CD4-positive, alpha-beta memory T cell (primary cell): ENCODE measurements at places on chromosomes 2 and 18. TPM values are rescaled to one million over a fixed set of nuclear protein-coding genes. Genes with fewer than 3 reads are reported as not detected.

GRCh38 chr2:11746807-11747459 lies 501 bp downstream of the LPIN1 start:
- H3K4me3 ChIP-seq = peak overlapping the region; percentile 92
- peak overlapping the region; percentile 73 for H3K27ac ChIP-seq
- H3K36me3 ChIP-seq = no peaks in the 10 kb centered on the region
- DNase-seq = no peak
- H3K27me3 ChIP-seq = no peaks in the 10 kb centered on the region
- peaks cover 85% of the 10 kb centered on the region for H3K4me1 ChIP-seq

- H3K36me3 ChIP-seq = no peaks in the 10 kb centered on the region
- no peaks in the 10 kb centered on the region for H3K4me1 ChIP-seq
- no peak overlapping the region for H3K4me3 ChIP-seq
- no peak overlapping the region for H3K27ac ChIP-seq
- no peak for DNase-seq
- no peaks in the 10 kb centered on the region for H3K27me3 ChIP-seq
Observed at GRCh38 chr2:46269001-46269400, 28.2 kb upstream of the EPAS1 start.

GRCh38 chr2:54955358-54956110 lies 94.7 kb downstream of the RTN4 start:
- H3K4me3 ChIP-seq = no peak overlapping the region
- H3K27me3 ChIP-seq = no peaks in the 10 kb centered on the region
- no peak for DNase-seq
- H3K4me1 ChIP-seq = no peaks in the 10 kb centered on the region
- H3K27ac ChIP-seq = no peak overlapping the region

DNA sequence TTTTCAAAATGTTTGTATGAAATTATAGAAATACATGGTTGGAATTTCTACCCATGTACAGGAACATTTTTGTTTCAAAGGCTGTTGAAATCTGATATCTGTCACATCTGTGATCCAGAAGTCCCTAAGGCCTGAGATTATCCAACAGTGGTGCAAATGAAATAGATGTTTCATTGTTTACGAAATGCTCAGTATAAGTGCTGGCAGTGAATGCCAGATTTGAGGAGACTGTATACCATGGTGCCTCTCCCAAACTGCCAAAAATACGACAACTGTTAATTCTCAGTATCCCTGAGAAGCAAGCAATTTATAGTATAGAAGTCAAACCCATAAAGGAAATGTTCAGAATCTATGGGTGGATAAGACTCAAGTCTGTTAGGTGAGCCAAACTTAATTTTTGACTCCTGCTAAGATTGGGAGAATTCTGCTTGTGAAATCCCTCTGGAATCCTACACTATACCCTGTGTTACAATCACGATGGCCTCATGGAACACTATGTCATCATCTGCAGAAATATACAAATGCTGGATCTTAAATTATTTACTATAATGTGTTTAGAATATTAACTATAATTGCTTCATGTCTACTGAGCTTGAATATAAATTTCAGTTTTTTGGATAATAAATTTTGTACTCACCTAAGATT lies 71.2 kb upstream of the DOCK10 start:
- H3K4me3 ChIP-seq = no peak overlapping the region
- no peaks in the 10 kb centered on the region for H3K27me3 ChIP-seq
- no peaks in the 10 kb centered on the region for H3K4me1 ChIP-seq
- DNase-seq = no peak
- no peaks in the 10 kb centered on the region for H3K36me3 ChIP-seq

DNA sequence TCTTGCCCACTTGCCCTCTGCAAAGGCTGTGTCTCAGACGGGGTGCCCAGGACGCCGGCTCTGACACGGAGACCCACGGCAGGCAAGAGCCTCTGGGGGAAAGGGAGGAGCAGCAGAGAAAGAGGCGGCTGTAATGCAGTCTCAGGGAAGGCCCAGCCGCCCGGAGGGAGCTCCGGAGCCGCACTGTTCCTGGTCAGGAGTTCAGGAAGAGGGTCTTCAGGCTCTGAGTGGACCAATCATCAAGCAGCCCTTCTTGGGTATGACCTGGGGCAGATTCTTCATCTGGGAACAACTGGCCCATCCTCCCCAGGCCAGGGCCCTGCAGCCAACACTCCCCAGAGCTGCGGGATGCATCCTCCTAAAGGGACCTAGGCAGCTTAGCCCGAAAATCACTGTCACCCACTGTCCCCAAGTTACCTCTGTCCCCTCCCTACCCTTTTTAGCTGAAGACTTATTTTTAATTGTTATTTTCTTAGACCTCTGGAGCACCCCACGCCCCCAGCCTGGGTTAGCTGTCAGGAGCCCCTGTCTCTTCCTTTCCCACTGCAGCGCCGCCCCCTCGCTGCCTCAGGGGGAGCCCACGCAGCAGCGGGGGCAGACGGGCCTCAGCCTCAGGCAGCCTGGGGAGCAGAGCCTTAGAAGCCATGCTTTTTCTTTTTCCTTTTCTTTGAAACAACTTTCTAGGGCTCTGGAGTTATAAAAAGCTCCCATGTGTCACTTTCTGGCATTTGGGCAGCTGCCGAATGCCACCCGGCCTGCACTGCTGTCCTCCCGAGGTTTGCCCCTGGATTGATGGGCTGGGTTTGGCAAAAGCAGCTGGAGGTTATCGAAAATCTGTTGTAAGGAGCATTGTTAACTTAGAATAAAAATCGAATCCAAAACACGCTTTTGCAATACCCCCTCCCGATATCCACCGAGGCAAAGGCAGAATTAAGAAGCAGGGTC lies 644 bp upstream of the NEU2 start:
- no peak overlapping the region for H3K27ac ChIP-seq
- H3K4me3 ChIP-seq = no peak overlapping the region
- no peaks in the 10 kb centered on the region for H3K27me3 ChIP-seq
- no peaks in the 10 kb centered on the region for H3K4me1 ChIP-seq
- no peak for DNase-seq
- no peaks in the 10 kb centered on the region for H3K36me3 ChIP-seq

- no peaks in the 10 kb centered on the region for H3K36me3 ChIP-seq
- no peaks in the 10 kb centered on the region for H3K4me1 ChIP-seq
- H3K27me3 ChIP-seq = no peaks in the 10 kb centered on the region
- DNase-seq = no peak
- H3K4me3 ChIP-seq = no peak overlapping the region
- H3K27ac ChIP-seq = no peak overlapping the region
Observed at GRCh38 chr18:2147476-2148230, 423.7 kb downstream of the METTL4 start.

- no peaks in the 10 kb centered on the region for H3K36me3 ChIP-seq
- no peaks in the 10 kb centered on the region for H3K27me3 ChIP-seq
- DNase-seq = no peak
- H3K27ac ChIP-seq = no peak overlapping the region
Observed at GRCh38 chr18:69538849-69539248, 138.2 kb downstream of the DOK6 start.

DNA sequence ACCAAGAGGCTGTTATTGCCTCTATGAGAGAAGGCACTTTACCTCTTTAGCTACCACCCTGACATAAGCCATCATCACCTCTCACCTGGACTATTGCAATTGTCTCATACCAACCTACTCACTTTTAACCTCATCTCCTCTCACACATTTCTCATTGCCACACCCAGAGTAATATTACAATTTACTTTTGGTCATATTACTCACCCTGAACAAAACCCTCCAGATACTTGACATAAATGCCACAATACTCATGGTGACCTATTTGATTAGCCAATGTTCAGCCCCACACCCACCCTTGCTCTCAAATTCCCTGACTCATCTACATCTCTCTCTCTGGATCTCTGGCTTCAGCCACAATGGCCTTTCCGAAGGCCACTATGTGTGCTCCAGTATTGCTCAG lies 90.9 kb upstream of the CDH7 start:
- no peak overlapping the region for H3K4me3 ChIP-seq
- H3K27me3 ChIP-seq = no peaks in the 10 kb centered on the region
- no peaks in the 10 kb centered on the region for H3K36me3 ChIP-seq
- no peaks in the 10 kb centered on the region for H3K4me1 ChIP-seq
- H3K27ac ChIP-seq = no peak overlapping the region

- H3K4me1 ChIP-seq = peaks cover 18% of the 10 kb centered on the region
- no peaks in the 10 kb centered on the region for H3K36me3 ChIP-seq
- DNase-seq = no peak
- no peak overlapping the region for H3K27ac ChIP-seq
- H3K4me3 ChIP-seq = no peak overlapping the region
Observed at GRCh38 chr2:110667071-110667470, 10.8 kb downstream of the BUB1 start.

DNA sequence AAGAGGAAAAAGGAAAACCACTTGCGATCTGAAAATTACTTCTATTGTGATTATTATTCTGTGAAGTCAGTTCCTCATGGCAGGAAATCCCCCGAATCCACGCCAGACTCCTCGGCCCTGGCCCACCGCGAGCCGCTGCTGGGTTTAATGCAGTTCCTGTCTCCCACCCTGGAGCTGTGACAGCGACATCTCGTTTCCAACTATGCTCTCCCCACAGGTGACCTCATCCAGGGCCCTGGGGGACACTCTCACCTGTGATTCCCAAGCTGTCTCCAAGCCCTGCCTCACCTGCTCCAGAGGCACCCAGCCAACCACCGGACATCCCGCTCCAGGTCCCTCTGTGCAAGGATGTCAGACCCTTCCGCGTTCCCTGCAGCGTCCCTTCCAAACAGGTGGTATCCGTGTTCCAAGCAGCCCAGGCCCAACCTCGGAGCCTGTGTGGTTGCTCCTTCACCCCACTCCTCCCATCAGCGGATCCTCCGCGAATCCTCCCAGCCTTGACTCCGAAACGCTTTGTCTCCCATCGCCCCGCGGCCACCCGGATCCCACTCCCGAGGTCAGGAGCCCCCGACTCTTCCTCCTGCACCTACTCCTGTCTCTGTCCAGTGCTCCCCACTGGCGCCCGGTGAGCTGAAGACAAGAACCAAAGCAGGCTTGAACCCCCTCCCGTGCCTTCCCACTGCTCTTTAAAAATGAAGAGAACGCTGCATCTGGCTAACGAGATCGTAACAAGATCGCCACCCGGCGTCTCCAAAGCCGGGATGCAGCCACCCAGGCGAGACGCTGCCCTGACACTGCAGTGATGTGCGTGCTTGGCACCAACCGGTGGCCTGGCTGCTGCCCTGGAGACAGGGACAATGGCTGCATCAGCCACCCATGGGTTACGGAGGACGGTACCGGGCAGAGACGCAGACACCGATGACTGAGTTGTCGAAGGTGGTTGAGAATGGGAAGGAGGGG lies 96.5 kb downstream of the NDUFA10 start:
- H3K4me1 ChIP-seq = peaks cover 10% of the 10 kb centered on the region
- H3K27me3 ChIP-seq = no peaks in the 10 kb centered on the region
- no peaks in the 10 kb centered on the region for H3K36me3 ChIP-seq
- DNase-seq = no peak

DNA sequence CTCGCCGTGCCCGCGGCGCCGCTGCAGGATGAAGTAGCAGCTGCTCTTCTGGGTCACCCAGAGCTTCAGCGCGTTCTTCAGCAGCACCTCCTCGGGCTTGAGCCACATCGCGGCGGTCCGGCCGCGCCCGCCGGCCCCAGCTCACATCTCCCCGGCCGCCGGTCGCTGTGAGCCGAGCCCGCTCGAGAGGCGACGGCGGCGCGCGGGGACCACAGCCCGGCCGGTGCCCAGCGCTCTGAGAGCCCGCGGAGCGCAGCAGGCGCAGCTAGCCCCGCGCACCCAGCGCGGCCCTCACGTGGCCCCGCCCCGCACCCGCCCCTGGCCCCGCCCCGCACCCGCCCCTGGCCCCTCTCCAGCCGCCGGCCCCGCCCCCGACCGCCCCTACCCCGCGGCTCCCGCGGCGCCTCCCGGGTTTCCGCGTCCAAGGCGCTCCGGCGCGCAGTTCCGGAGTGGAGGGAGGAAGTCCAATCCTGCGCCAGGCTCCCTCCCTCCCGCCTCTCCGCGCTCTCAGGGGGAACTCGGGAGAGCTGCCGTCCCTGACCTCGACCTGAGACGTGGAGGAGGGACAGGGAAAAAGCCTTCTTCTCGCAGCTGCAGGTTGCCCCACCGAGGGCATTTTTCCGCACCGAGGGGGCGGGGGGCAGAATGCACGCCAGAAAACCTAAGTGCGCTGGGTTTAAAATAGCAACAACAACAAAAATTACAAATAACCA lies at the start of gene TBC1D8:
Gene TBC1D8 (minus strand): TSS at position 237 of the 713 bp plus-strand sequence. CDS start 129 bp downstream, at position 108.
- peak; percentile 38 for DNase-seq
- H3K27ac ChIP-seq = no peak within 1 kb of the TSS
- peaks cover 19% of the 10 kb centered on the region for H3K4me1 ChIP-seq
- peak within 1 kb of the TSS; percentile 28 for H3K4me3 ChIP-seq
- no peaks in the 10 kb centered on the region for H3K36me3 ChIP-seq

- H3K27ac ChIP-seq = no peak overlapping the region
- H3K4me1 ChIP-seq = peaks cover 100% of the 10 kb centered on the region
- no peaks in the 10 kb centered on the region for H3K36me3 ChIP-seq
- H3K27me3 ChIP-seq = no peaks in the 10 kb centered on the region
Observed at GRCh38 chr2:134248913-134249312, 5.0 kb upstream of the MGAT5 start.

DNA sequence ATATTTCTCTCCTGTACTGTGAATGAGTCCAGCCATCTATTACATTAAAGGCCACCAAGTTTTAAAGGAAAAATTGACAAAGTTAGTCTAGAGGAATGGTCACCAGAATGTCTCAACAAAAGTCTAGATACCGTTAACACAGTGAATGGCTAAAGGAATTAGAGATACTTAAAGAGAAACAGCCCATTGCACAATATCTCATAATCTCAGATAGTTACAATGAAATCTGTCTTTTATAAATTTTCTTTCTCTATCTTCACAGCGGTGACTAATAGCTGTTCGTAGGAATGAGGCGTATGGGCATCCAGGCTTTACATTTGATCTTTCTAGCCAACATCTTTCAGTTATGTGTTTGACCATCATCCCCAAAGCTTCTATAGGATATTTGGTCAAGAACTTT lies 30.6 kb downstream of the R3HDM1 start:
- H3K4me1 ChIP-seq = no peaks in the 10 kb centered on the region
- no peak overlapping the region for H3K27ac ChIP-seq
- H3K27me3 ChIP-seq = no peaks in the 10 kb centered on the region
- H3K36me3 ChIP-seq = no peaks in the 10 kb centered on the region
- no peak overlapping the region for H3K4me3 ChIP-seq

DNA sequence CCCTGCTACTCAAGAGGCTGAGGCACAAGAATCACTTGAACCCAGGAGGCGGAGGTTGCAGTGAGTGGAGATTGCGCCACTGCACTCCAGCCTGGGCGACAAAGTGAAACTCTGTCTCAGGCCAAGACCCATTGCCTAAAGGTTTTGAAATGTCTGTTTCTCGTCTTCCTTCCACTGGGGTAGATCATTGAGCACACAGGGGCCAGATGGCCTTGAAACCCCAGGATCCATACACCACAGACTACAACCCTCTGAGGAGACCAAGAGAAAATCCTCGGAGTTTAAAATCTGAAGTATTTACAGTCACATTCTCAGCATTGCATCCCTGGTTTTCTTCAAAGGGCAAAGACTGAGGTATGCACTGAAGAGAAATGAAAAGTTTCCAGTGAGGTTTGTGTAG lies 7.1 kb upstream of the EPAS1 start:
- no peaks in the 10 kb centered on the region for H3K36me3 ChIP-seq
- no peaks in the 10 kb centered on the region for H3K4me1 ChIP-seq
- H3K27ac ChIP-seq = no peak overlapping the region
- no peaks in the 10 kb centered on the region for H3K27me3 ChIP-seq
- no peak for DNase-seq

GFPT1 gene
- total RNA-seq = 25.8 TPM

KCNS3 gene
- total RNA-seq = not detected

DCDC2C gene
- not detected for total RNA-seq

FKBP1B gene
- total RNA-seq = 1.3 TPM

NEMP2 gene
- 20.7 TPM for total RNA-seq

SH3BP4 gene
- total RNA-seq = not detected

CFAP53 gene
- total RNA-seq = 1.6 TPM

POTEI gene
- total RNA-seq = not detected

ASPRV1 gene
- 2.0 TPM for total RNA-seq

SMCHD1 gene
- 288 TPM for total RNA-seq

RRM2 gene
- total RNA-seq = not detected

CCT7 gene
- 187 TPM for total RNA-seq

RGPD3 gene
- 0.44 TPM for total RNA-seq
